Heart left ventricle (tissue), 16 donors: ENCODE measurements at places on chromosomes 5 and 9. TPM values are rescaled to one million over a fixed set of nuclear protein-coding genes. Genes with fewer than 3 reads are reported as not detected.
A peak's percentile ranks its signal among the peaks of the same experiment; 100 is the strongest.

C9 gene
- not detected for total RNA-seq

- no peak for DNase-seq
These were observed 16.3 kb upstream of the OLFM1 start for GRCh38 chr9:135070964-135071735.

SLC36A3 gene
- not detected for total RNA-seq

GRCh38 chr9:34332076-34332964 lies 3.0 kb downstream of the NUDT2 start:
- no peak for DNase-seq

ARID3C gene
- total RNA-seq, result not detected

DNA sequence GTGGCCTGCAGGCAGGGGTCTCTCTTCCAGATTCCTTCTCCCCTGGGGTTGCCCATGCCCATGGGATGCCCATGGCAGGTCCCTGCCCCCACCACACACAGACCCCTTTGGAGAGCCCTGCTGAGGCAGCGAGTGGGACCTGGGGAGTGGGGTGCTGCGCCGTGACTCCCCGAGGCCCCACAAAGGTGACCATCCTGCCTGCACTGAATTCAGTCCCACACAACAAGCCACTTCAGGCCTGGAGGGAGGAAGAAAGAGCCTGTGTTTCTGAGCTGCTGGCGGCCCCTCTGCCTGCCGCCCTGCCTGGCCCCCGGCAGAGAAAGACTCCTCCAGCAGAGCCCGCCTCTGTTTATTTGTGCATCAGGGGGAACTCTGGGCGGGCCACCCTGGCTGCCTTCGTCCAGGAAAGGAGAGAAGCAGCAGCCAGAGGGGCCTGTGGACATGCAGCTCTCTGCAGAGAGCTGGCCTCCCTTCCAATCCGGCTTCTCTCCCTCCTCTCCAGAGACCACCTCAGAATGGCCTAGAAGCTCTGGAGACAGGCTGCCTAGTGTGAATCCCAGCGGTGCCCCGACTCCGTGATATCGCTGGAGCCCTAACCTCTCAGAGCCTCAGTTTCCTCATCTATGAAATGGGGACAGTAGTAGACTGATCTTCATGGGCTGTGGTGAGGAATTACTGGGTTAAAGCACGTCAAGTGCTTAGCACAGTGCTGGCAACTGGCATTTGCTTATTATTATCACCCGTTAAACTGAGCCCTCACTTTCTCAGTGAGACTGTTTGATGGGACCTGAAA lies 72.9 kb downstream of the COL27A1 start:
- DNase-seq, result no peak

- no peak for DNase-seq
These were observed 867 bp downstream of the SYK start for GRCh38 chr9:90802386-90802985.

DNA sequence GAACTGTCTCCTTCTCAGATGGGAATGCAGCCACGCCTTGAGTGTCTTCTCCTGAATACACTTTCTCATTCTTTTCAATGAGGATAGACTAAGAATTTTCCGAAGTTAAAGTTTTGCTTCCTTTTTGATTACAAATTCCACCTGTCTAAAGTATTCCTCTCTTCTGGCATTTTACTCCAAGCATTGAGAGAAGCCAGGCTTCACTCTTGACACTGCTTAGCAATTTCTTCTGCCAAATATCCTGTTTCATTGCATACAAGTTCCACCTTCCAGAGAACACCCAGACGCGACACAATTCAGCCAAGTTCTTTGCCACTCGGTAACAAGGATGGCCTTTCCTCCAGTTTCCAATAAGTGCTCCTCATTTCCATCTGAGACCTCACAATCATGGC lies 35.6 kb upstream of the COL5A1 start:
- DNase-seq, result no peak

GRCh38 chr5:176650354-176650884 lies 3.1 kb downstream of the TSPAN17 start:
- DNase-seq, result no peak

DNA sequence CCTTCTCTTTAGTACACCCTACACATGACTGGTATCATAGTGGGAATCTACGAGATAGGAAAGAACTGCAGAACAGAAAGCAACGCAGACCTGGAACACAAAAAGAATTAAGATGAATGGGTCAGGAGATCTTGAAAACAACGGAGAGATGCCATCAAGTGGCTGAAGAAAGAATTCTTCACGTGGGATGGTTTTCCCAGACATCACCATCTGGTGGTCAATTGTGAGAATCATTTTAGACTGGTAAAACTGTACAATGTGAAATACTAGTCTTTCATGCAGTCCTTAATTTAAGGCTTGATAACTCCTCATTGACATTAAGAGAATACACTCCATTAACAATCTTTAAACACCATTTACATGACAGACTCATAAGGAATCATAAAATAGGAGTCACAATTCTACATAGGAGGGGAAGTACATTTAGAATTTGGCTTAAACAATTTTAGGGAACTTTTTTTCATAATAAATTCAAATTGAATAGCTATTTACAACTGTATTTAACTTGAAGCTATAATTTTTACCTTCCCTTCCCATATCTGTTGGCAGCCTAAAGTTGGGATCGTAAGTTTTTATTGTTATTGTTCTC lies 128.4 kb upstream of the TRPM3 start:
- peak; percentile 9 for DNase-seq

ELAVL2 gene
- 0.25 TPM for total RNA-seq

DNA sequence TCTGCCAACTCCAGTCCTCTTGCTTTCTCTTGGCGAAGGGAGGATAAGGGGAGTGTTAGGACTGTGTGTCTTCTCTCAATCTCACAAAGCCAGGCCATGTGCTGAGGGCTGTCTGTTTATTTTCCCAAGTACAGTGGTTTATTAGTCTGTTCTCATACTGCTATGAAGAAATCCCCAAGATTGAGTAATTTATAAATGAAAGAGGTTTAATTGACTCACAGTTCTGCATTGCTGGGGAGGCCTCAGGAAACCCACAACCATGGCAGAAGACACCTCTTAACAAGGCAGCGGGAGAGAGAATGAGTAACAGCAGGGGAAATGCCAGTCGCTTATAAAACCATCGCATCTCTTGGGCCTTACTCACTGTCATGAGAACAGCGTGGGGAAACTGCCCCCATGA lies 36.2 kb upstream of the CKS2 start:
- no peak for DNase-seq

DNA sequence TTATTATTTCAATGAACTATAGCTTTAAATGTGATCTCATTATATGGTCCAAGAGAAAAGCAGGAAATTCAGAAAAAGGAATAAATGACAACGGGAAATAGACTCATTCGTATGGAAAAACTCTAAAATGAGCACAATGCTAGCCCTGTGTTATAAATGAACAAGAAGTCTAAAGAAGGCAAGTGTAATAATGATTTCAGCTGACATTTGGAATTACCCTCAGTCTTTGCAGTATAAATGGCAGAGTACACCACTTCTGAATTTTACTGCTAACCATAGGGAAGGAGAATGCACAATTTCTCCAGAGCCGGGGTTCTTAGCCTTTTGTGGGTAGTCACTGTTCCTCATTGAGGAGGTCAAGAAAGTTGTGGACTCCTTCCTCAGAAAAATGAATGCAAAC lies 93.1 kb downstream of the ANKRD55 start:
- DNase-seq, result no peak

- peak; percentile 89 for DNase-seq
These were observed 1.5 kb downstream of the SMARCA2 start for GRCh38 chr9:2016408-2017330.

ISL1 gene
- not detected for total RNA-seq

SPINK5 gene
- not detected for total RNA-seq

ALDOB gene
- 0.36 TPM for total RNA-seq

DNA sequence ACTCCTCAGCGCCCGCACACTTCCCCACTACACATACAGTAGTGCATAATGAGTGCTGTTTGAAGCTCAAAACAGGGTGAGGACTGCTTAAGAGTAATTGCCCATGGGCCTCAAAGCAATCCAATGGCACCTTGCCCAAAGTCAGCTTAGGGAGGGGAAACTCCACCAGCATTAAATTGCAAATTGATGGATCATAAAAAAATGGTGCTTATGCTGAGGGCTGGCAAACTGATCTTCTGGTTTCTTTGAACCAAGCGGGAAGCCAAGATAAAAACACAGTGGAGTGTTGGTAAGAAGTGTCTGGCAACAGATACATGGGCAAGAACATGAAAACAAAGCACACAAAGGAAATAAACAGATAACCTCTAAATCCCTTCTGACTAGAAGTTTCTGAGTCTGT lies 28.0 kb downstream of the TLE1 start:
- no peak for DNase-seq

DNA sequence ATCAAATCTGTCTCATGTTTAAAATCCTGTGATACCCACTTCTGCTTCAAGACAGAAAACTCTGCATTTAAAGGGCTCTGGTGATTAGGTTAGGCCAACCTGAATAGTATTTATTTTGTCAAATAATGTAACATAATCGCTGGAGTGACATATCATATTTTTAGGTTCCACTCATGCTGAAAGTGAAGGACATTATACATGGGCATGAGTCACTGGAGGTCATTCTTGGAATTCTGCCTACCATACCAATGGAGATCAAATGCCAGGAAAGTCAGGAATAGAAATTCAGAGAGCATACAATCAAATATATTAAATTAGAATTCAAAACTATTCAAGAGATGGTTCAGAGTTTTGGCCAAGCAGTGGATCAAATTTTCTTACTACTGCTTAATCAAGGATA lies 97.1 kb upstream of the PRSS3 start:
- no peak for DNase-seq

DNA sequence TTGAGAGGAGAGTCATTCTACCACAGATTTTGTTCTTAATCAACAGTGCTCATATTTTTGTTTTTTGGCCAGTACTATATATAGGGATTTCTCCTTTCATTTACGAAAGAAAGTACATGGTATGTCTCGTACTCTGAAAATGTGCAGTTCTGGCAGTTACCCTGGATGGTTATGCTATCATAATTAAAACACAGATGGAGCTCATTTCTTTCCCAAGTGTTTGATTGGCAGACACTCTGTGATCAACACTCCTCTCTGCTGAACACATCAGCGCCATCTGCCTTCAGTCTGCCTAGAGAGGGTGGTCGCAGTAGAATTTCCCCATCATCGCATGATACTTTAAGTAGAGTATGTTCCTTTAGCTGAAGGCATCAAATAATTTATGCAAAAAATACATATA lies 64.5 kb downstream of the PAM start:
- DNase-seq, result no peak

DNA sequence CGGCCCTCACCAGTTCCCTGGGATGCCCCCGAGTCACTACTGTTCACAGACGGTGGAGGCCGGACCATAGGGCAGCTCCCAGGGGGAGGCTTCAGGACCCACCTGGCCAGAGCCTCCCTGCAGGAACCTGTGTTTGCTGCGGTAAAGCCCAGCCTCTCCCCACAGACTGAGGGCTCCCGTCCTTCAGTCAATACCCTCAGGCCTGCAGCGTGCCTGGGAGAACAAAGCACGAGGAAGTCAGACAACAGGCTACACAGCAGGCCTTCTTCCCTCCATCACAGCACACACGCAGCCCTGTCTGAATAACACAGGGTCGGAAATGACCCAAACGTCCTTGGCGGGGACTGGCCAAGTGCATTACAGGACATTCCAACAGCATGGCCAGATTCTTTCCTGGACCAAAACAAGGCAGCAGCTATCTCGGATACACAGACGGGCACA lies 34.4 kb downstream of the COL23A1 start:
- no peak for DNase-seq

GRCh38 chr9:110059461-110059860 lies 148.5 kb downstream of the C9orf152 start:
- no peak for DNase-seq

DNA sequence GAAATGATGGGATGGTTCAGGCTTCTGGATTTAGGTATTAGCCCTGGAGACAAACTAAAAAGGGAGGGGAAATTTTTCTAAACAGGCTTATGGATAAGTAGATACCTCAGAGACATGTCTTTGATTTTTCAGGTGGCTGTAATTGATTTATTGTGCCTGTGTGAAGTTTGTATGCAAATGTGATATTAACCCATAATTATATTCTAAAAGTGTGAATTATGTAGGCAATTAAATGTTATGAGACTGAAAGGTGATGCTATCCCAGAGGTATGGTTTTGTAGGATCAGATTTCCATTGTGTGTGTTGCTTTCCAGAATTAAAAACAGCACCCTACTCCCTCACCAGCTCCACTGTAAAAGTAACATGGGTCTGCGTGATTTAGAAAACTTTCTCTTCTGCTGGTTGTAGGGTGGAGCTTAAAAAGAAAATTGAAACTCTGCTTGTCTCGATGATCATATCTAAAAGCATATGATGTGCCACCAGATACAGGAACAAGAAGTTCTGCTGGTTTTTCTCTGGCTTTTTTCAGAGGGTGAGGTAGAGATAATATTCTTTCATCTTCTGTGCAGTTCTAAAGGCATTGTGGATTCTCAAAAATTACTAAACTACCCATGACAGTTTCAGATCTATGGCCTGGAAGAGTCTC lies 71.8 kb upstream of the TAF11L2 start:
- DNase-seq, result no peak

GRCh38 chr9:6634444-6634843 lies 11.1 kb downstream of the GLDC start:
- DNase-seq, result no peak

GRCh38 chr5:177310757-177311391 lies 824 bp downstream of the MXD3 start:
- DNase-seq, result peak; percentile 38

DNA sequence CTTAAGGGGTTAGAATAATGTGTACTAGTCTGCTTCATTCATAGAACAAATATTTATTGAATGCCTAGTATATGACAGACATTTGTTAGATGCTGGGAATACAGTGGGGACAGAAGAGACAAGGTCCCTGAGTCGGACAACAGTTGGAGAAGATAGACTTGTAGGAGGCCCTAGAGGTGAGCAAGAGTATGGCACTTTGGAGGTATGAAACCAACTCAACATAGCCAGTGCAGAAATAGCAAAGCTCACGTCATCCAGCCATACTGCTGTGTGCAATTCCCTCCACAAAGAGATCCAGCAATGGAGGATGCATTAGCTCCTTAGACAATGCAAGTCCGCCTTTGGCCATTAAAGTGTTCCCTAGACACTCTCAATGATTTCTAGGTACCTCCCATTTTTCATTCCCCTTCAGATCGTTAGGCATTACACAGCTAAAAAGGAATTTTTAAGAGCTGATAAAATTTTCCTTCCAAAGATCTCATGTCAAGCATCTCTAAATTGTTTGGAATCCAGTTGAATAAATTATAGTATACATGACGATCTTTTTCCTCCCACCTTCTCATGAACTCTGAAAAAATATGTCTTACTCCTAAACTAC lies 1949.6 kb upstream of the WWC1 start:
- no peak for DNase-seq

- no peak for DNase-seq
These were observed 74.7 kb upstream of the SPIN1 start for GRCh38 chr9:88313364-88314220.

DNA sequence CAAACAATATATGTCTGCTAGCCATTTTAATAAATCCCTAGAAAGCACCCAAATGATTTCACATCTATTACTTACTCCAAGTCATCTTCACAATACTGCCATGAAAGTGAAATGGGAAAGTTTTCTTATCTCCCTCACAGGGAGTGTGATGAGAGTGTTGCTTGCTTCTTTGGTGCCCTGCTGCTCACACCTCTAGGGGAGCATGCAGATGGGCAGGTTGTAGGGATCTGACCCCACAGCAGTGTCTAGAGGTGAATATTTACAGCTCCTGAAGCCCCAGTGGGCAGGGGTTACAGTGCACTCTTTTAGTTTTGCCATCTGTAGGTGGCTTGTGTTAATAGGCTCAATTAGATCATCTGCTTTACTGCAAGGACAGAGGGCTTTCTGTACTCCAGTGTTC lies 173.2 kb downstream of the GABRG2 start:
- no peak for DNase-seq

TYRP1 gene
- total RNA-seq, result 97.5 TPM

MZB1 gene
- not detected for total RNA-seq

- no peak for DNase-seq
These were observed 187.5 kb upstream of the NR4A3 start for GRCh38 chr9:99634186-99634585.
